ENCODE measurements at places on chromosomes 7 and 10.

DNA sequence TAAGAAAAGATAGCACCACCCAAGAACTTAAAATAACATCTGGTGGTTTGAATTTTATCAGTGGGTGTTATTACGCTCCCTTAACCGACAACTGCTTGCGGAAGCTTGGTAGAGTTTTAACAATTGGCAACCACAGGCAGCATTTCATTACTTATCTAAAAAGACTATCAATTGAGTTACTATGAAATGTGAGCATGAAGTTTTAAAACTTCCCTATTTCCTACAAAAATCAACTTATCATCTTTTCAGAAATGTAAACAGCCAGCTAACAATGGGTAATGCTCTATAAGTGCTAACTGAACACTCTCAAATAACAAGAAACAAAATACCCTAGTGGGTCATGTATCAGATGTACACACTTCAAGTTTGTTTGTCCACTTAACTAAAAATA, 68.8 kb downstream of the OSBPL3 start:
- no peak for DNase-seq

DNA sequence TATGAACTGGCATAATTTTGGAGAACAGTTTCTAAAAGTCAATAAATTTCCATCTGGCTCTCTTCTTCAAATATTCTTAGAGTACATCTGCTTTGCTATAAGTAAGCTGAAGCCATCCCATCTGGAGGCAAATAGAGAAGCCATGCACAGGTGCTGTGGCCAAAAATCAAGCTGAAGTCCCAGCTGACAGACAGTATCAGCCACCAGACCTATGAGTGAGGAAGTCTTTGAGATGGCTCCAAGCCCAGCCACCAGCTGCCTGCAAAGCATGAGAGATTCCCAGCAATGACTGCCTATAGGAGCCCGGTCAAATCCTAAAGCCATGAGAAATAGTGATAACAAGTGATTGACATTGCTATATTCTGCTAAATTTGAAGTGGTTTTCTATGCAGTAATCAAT, 21.7 kb upstream of the PRSS58 start:
- DNase-seq: no peak

GRCh38 chr7:40711706-40712105, 576.9 kb downstream of the SUGCT start:
- DNase-seq: no peak

- DNase-seq: no peak
Observed at GRCh38 chr7:133633055-133633454, 380.2 kb downstream of the EXOC4 start.

DNA sequence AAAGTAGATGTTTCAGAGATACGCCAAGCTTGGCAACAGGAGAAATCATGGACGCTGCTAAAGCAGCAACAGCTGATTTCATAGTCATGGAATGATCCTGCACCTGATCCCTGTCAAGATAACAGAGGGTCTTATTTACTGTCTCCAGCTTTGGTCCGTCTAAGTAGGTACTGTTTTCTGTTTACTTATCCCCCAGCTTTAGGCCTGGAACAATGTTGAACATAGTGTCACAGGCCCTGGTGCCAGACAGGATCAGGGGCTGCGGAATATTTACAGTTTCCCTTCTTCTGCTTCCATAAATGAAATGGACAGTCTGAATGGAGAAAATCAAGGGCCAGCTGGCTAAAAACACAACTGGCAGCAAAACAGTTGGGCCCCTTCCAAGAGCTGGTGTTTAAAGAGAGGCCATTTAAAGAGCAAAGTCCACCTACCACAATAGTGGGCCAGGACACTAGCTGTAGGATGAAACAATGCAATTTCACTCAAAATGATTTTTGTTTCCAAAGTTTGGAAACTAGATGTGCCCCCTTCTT, 2.9 kb downstream of the GPR37 start:
- no peak for DNase-seq

DNA sequence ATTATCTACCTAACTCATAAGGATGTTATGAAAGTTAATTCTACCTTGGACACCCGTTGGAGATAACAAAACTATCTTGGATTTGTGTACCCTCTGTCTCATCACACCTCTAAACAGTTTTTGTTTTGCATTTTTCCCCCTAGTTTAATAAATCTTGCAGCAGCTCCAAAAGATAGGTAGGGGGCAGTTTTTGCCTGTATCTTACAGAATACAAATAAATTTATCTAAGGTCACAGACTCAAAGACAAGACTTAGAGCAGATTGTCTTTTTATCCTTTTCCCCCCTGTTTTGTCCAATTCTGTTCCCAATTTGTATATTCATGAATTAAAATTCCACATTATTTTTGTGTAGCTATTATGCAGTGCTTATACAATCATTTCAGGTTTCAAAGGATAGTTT, 5.0 kb upstream of the SORCS1 start:
- DNase-seq: no peak

DNA sequence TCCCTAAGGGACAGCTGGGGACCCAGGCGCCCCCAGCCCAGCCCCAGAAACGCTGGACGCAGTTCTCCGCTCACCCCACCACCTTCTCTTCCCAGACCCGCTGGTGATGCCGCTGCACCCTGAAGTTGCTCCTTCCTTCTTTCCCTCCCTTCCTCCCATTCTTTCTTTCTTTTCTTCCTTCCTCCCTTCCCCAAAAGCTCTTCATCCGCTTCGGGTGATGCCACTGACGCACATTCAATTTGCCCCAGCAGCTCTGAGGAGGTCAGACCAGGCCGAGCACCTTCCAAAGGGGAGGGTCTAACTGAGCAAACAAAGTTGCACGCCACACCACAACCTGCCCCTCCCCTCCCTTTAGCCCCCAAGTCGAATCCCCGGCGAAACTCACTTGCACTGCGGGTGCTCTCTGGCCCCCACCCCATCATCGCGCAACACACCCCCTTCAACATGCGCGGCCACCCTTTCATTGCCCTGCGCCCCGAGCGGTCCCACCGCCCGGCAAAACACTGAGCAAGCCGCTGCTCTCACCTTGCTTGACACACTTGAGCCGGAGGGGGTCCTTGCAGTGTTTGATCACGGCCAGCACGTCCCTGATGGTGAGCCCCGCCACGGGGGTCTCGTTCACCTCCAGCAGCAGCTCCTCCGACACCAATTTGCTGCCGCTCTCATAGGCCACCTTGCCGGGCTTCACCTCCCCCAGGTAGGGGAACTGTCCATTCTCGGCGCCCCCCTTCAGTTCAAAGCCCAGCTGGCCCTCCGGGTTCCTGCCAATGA, 787 bp downstream of the MAGI2 start:
- DNase-seq: no peak

GRCh38 chr7:14871880-14872279, 30.7 kb downstream of the DGKB start:
- no peak for DNase-seq

GRCh38 chr7:3309140-3309539, 8.1 kb downstream of the SDK1 start:
- no peak for DNase-seq

GRCh38 chr10:80371467-80371866, 14.9 kb downstream of the DYDC2 start:
- no peak for DNase-seq

GRCh38 chr10:100749309-100750217, 4.2 kb downstream of the PAX2 start:
- DNase-seq: no peak

- no peak for DNase-seq
Observed at GRCh38 chr7:151400626-151401315, 9.1 kb downstream of the WDR86 start.

DNA sequence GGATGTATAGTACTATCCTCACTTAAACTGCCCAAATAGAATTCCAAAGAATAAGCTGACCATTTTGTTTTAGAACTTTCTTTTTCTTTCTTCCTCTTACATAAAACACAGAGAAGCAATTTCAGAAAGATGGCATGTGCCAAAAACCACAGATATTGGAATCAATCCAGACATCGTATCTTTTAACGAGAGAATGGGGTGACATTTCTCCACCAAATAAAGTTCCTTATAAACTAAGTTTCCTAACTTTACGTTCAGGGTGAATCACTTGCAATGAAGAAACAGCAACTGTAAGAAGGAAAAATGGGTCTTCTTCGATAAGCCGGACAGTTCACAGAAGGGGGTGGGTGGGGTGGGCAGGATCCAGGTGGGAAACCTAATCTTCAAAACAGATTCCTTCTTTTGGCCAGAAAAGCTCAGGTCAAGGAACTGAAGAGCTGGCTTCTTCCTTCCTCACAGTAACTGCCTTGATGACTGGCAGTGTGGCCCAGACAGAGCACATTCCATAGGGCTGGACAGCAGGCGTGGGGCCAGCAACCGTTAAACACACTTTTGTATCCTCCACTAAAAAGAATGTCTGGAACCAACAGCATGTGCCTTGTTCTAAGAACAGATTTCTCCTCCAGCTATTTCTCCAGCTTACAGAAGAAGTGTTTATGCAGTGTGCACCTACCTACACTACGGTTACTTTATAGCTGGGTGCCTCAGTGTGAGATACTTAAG, 31.5 kb downstream of the CREB3L2 start:
- DNase-seq: no peak

DNA sequence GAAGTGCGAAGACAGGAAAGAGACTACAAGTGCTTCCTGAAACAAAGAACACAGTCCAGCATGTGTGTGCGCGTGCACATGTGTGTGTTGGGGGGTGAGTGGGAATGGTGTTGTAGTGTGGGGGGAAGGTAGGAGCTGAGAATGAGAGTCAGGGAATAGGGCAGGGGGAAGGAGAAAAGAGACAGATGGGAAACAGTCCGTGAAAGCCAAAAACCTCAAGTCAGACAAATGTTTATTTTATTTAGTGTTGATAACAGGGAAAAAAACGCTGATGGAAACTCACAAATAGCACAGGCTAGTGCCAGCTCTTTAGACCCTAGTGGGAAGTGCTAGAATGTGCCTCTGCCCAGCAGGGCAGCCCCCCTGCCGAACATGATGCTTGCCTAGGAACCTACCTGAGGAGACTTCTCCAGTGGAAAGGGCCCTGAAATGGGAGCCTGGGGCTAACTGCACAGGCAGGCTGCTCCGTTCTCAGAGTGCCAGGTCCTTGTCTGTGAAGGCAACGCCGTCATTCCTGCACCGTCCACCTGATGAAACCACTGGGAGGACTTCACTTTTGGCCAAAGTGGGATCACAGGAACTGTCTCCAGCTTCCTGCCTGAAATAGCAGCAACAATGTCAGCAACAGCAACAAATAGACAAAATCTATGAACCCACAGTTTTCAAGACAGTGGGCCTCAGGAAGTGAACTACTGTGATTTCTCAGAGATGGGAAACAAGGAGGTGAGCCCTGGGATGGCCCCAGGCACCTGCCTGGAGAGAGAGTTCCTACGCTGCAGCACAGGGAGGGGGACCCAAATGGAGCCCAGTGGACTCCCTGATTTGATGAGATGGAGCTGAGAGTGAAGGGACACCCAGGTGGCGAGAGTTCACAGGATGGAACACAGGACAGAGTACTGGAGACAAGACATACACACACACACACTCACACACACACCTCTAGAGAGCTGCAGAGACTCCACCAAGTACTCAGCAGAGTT, 379.7 kb downstream of the RPS24 start:
- no peak for DNase-seq

DNA sequence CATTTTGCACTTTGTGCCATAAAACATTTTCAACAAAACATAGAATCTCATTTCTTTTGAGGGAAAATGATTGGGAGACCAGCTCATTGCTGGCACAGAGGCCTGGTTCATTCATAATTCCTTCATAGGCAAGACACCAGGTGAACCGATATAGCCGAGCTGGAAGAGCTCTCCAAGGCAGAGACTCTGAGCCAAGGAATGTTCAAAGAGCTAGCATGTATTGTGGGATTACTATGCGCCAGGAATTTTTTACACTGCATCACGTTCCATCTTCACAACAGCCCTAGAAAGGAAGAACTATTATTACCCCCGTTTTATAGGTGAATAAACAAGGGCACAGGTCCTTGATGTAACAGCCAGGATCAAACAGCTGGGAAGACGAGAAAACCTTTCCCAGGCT, 2.1 kb upstream of the IL6 start:
- no peak for DNase-seq

DNA sequence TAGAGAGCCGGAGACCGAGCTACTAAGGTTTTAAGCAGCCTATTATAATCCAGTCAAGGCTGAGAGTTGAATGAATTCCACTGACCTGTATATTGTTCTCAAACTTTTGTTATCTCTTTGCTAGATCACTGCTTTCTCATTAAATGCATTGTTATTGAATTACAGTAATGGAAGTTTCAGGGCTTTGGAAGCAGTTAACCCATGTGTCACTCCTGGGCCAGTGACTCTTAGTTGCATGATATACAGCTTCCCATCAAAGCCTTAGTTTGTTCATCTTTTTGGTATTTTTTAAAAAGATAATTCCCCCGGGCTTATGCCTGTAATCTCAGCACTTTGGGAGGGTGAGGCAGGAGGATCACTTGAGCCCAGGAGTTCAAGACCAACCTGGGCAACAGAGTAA, 55.4 kb upstream of the KIAA1217 start:
- no peak for DNase-seq

DNA sequence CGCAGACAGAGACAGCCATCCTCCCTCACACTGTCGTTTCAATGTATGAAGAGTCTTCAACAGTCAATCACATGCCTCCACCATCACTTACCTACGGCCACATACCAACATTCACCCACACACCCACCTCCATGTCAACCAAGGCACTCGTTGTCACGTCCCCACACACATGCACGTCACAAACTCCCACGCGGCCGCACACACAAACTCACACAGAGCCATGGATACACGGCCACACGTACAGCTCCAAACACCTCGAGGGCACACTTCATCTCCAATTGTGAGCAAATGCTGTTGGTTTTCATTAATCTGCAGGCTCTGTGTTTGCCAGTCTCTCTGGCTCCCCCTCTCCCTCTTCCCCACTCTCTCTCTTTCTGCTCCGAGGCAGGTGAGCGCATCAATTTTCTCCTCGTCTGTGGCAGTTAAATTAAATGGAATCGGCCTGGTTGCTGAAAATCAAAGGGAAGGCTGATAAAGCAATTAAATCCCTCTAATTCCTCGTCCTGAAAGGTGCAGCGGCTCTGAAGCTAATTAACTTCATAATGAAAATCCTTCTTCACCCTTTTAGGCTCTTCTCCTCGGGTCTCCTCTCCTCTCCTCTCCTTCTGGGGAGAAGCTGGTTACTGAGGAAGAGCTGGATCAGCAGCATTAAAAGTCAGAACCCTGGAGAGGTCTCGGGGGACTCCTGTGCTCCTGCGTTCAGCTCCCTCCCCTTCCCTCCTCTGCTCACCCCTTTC, 53.8 kb upstream of the SLF2 start:
- no peak for DNase-seq

DNA sequence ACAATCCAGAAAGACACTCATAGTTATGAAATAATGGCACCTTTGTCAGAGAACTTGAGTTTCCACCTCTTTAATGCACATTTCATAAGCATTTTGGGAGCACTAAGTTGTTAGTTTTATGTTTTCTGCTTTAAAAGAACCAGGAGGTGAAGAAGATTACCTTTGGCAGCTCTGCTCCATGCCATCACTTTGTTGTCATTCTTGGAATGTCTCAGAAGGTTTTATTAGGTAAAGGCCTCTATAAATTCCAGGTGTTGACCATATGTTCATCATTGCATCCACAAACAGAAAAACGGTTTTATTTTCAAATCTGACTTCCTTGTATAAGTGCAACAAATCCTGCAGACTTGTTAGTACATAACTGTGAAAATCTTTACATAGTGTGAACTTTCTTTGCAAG, 424.8 kb downstream of the MDFIC start:
- DNase-seq: no peak

GRCh38 chr7:155998766-155999630, 186.7 kb upstream of the SHH start:
- no peak for DNase-seq
